Mammary epithelial cell (primary cell): ENCODE measurements at places on chromosomes 3 and 15.

- DNase-seq, result no peak
These were observed 45.4 kb downstream of the FGD5 start for GRCh38 chr3:14864131-14864530.

GRCh38 chr3:15819043-15819442 lies 21.3 kb upstream of the ANKRD28 start:
- DNase-seq, result no peak

DNA sequence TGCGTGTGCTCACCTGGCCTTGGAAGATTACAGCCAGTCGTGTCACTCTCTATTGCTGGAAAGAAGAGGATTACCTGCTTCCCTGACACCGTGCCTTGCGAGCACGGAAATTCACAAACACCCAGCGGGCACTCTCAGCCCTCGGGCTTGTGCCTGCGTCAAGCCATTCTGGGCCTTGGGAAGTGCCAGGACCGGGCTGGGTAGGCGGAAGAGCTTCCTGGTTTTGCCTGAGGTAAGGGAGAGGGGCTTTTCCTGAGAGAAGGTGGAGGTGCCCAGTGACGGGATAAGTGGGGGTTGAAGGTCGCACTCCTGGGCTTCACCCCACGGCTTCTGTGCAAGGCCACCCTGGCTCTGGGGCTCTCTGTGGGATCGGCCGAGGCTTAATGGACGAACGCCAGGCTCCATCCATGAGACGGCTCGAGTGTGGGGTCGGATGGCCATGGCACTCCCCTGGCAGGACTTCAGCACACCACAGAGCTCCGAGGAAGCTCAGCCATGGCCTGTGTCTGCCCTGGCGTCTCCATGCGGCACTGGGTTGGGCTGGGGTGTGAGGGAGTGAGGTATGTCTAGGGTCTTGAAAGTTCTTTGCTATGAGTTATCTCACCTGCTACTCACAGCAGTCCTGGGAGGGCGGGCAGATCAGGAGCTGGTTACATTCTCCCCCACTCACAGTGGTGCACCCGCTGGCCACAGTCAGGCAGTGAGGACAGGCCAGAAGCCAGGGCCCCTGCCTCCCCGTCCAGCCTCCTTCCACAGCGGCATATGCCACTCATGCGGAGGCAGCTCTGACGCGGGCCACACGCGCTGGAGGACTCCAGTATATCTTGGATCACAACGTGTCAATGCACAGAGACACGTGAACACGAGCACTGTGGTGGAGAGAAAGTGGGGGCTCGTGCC lies 209.0 kb downstream of the XXYLT1 start:
- no peak for DNase-seq

- peak; percentile 91 for DNase-seq
These were observed 112.6 kb downstream of the FILIP1L start for GRCh38 chr3:100001526-100002270.

DNA sequence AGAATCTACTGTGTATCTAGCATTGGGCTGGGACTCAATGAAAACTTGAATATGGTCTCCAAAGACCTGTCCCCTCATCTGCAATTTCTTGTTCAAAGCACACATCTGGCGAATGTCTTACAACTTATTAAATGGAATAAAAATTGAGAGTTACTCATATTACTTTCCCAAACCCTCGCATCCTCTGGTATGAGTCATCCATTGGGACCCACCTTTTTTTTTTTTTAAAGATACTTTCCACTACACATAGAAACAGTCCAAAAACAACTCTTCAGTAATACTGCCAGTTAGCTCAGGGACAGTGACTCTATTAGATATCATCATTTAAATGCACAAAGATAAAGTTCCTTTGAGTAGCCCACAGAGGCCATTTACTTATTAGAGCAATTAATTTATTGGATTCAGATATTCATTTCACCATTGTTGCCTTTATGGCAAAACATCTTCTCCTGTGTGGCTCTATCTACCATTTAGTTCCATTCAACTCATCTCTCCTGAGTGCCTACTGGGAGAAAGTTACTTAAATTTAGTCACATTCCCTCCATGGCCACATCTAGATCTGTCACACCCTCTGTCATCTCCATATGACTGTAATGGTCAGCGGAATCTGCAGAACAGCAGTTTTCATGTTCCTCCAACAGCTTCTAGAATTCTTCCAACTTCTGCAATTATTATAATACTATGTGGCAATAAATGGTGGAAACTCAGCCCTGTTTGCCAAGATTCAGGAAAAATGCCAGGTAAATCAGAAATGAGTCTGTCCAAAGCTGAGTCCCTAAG lies 77.9 kb upstream of the ARHGEF3 start:
- DNase-seq, result peak; percentile 50

GRCh38 chr3:123805504-123805903 lies 78.6 kb downstream of the MYLK start:
- DNase-seq, result no peak

- no peak for DNase-seq
These were observed 775.4 kb downstream of the NTRK3 start for GRCh38 chr15:87481126-87481525.

GRCh38 chr3:178849199-178849910 lies 222.3 kb downstream of the ZMAT3 start:
- no peak for DNase-seq

GRCh38 chr3:106130384-106131198 lies 261.8 kb upstream of the CBLB start:
- no peak for DNase-seq

DNA sequence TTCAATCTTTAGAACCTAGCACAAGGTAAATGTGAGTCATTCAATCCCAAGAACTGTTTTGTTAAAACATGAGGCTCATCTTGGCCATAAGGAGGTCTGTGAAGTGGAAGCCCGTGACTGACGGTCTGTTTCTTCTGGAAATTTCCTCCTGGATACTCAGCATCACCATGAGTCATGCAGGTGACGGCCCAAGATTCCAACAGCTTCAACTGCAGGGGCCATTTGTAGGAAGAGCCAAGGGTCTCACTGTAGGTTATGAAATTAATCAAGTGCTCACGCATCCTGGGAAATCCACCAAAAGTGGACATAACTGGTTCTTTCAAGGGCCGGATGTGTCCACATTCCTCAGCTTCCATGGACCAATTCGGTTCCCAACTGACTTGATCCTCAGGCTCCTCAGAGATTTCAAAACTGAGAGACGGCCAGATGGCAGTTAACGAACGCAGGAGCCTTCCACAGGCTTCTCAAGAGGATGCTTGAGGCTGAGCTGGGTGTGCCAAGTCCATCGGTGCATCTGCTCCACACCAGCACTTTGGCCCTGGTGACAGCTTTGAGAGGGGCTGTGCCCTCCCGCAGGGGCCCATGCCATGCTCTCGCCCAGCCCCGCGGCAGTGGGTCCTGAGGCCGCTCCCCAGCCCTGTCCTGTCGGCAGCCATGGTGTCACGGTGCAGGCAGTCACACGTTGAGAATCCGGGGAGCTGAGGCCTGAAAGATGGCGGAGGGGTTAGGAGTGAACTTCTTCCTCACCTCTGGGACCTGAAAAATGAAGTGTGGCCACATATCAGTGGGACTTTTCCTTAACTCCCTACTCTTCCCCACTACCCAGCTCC lies 8.5 kb downstream of the MAP6D1 start:
- no peak for DNase-seq

DNA sequence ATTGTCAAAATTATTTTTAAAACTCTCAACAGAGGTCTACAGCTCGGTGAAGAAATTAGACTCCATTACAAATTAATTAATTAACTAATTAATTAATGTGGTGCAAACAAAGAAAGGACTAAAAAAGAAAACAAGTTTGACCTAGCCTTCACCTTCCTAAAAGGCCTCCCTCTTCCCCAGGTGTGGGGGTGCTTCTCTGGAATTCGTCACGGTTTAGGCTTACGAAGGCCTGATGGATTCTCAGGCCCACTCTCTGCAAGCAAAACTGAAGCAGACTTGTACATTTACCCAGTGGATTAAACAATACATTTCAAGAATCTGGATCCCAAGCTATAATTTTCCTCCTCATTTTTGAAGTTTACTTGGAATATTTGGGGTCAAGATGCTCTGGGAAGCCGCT lies 88.6 kb downstream of the TM4SF4 start:
- no peak for DNase-seq

GRCh38 chr3:127226946-127227842 lies 34.3 kb downstream of the PRR23E start:
- DNase-seq, result peak; percentile 34

DNA sequence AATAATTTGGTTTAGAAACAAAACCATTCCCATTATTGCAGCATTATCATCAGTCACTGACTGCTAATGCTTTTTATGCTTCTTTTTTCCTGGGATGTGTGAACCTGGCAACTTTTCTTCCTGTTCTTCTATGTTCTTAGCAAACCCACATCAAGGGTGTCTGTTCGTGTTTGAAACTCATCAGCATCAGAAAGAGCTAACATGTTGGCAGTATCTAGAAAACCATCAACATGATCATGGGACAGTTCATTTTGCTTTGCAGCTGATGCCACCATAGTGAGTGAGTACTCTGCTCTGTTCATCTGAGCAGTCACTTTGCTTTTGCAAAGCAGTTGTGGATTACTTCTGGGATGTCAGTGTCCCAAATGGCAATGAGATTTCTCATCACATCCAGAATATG lies 5.9 kb downstream of the DPH3 start:
- no peak for DNase-seq

- no peak for DNase-seq
These were observed 99.7 kb upstream of the VGLL3 start for GRCh38 chr3:87090631-87091030.

DNA sequence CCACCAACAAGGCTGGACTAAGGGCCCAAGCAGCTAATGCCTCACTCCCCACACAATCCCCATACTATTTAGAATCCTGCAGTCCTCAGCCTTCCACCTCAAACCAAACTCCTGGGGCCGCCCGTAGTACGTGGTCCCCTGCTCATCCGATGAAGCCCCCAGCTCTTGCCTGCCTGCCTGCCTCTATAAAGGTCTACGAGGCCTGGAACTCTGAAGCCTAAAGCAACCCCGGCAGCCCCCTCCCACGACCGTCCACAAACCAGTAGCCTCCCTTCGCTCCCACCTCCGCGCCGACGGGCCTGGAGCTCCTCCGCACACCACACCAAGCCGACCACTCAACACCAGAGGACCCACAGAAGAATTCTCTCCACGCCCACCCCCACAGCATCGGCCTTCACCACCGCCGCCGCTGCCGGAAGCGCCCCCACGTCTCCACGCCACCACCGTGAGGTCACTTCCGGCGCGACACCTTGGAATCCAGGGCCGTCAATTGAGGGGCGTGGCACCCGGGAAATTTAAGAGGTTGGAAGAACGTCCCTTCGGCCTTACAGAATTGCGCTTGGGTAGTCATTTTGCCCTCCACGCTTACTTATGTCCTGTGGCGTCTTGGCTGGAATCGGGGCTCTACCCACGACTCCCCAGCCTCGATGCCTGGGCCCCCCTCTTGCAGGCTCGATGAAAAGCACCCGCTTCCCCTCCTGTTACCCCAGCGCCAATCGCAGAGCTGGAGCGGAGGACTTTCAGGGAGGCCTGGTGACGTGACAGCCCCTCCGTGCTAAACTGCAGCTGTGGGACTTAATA lies at the start of gene EDC3:
Gene EDC3, minus strand, starts transcription at position 428 of the 801 bp plus-strand sequence. CDS start 20,900 bp downstream, outside the sequence.
- peak; percentile 78 for DNase-seq
